GOT3 (cell line): ENCODE measurements at places on chromosomes 2 and 18.

- no peak for DNase-seq
These were observed 40.2 kb upstream of the WDSUB1 start for GRCh38 chr2:159326569-159327255.

DNA sequence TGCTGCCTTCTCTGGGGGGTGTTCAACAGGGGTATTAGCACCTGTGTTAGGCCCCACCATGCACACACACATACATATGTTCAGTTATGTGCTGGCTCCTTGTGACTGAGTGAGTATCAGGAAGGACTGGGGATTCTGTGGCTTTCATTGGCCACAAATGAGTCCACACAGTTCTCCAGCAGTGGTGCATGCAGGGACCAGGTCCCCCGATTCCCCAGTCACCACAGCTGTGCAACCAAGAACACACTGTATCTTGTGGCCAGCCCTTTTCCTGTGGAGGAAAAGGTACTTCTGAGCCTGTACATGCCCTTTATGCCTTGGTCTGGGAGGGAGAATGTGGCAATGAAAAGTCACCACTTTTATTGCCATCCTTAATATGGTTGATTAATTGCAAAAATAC, 74.9 kb upstream of the KLF7 start:
- no peak for DNase-seq

DNA sequence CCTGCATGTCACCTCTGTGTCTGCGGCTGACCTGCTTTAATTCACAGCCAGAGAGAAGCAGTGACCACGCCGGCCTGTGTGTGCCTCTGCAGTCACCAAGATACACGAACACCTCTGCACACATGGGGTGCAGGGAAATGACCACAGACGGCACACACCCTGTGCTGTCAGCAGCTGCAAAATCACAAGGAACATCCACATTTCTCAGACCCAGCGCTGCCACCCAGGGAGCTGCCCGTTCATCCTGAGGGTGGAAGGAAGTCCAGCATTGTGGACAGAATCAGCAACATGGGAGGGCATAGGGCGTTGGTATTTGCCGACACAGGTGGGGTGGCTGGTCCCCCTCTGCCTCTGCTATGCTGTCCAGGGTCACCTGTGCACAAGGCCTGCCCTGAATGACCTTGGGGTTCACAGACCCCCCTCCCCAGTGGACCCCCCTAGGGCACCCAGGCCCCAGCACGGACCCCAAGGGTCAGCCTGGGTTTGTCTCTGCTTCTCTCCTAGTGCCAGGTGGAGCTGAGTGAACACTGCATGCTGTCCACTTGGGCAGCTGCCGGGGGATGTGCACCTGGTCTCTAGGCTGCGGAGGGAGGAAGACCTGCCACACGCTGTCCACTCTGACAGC, 107.4 kb downstream of the PXDN start:
- no peak for DNase-seq

DNA sequence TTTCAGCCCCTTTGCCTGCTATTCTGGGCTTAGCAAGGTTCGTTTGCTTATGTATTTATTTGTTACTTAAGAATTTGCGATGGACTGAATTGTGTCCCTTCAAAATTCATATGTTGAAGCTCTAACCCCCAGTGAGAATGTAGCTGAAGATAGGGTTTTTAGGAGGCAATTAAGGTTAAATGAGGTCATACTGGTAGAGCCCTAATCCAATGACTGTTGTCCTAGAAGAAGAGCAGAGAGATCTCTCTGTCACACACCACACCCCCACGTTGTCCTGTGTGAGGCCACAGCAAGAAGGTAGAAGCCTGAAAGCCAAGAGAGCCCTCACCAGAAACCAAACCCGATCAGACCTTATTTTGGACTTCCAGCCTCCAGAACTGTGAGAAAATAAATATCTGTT, 66.7 kb downstream of the KIAA1328 start:
- no peak for DNase-seq
